ENCODE measurements at places on chromosomes 3 and 15. TPM values are rescaled to one million over a fixed set of nuclear protein-coding genes. Genes with fewer than 3 reads are reported as not detected.

DNA sequence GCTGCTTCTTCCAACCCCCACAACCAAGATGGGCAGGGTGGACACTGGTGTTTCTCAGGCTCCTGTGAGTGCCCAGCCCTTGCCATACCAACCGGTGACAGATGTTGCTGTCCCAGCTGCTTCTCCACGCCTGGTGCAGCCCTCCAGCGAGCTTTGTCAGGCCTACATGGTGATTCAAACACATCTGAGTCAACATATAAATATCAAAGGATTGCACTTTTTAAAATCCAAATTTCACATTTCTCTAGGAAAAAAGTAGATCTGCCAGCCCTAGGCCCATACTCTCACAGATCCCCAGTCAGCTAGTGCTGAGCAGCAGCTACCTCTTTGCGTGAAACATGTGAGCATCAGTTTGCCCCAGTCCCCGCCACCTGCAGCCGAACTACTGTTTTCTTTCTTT, 52.7 kb downstream of the RPN1 start:
- DNase-seq = no peak

DNA sequence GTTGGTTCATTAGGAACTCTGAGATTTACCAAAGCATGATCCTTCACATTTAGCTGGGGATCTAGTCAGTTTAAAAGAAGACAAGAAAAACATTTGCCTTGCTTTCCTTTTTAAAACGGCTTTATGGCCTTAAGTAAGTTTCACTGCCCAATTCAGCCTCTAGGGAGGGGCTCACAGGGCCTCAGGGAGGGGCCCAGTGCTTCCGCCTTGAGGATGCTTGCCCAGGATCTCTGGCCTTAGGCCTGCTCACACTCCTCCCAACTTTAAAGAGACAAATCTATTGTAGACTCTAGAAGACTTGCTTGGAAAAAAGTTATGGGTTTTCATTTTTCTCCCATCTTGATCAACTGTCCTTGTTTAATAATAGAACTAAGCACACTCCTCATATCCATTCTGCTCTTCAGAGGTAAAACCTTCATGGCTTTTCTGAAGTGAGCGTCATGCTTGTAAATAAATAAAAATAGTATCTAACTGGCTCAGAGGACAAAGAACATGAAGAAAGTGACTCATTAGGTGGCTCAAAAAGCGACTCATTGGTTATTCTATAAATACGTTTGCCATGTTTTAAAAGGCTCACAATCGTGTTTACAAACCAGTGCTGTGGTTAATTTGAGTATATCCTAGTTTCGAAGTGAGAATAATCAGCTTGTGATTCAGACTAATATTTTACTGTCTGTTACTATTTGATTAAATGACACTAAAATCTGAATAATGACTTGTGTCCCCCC, 13.7 kb downstream of the PDHB start:
- peak; percentile 42 for DNase-seq

KY gene
- polyA plus RNA-seq = 1.1 TPM

DNA sequence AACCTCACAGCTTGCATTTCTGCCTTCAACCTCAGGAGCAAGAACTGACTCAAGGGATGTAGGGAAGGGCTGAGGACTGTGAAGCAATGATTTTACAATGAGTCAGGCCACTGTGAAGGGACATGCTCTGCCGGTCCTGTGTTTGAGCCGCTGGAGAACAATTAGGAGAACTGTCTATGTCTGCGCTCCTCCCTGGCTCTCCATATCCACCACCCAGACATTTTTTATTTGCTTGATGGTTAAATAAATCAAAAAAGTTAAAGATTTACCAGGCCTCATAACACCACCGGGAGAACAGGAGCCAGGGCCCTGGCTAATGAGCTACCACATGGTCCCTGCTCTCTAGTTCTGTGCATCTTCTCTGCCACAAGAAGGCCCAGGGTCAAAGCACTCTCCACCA, 29.6 kb downstream of the SEC61A1 start:
- DNase-seq = peak; percentile 30

DNA sequence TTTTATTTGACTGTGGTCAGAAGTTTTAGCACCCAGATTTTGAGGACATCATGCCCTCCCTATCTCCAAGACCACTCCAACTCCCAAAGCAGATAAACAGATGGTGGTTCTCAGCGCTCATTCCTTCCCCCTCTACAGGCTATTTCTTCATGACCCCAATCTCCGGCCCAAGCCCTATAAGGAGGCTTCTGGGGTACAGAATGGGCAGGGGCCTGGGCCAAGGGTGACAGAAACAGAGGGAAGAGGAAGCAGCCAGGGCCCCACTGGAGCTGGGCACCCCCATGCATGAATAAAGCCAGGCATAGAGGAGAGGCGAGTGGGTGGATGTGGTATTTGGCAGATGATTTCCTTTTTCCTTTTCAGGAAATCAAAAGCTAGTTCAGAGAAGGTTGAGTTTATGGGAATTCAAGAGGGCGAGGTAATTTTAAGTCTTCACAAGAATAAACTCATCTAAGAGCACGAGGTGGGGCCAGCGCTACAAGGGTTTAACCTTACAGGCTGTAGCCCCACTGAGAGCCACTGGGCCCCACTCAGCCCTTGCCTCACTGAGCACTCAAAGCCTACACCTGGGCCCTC, 104.8 kb upstream of the HERC1 start:
- no peak for DNase-seq

GRCh38 chr15:80264031-80264430, 12.0 kb upstream of the CTXND1 start:
- peak; percentile 31 for DNase-seq

DNA sequence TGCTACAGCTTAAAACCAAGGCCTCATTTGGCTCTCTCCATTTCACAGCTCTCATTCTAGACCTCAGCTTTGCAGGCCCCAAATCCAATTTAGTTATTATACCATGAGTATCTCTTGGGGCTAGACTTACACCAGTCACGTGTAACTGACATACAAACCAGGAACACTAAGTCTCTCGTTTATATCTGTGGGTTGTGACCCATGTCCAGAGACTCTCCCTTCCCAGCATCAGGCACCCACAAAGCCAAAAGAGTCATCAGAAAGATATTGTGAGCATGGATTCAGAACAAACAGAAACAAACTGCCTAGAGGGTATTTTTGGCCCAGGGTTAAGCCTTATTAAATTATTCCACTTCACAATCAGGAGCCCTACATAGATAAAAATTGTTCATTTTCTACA, 5.6 kb upstream of the CCDC13 start:
- DNase-seq = peak; percentile 71

DNA sequence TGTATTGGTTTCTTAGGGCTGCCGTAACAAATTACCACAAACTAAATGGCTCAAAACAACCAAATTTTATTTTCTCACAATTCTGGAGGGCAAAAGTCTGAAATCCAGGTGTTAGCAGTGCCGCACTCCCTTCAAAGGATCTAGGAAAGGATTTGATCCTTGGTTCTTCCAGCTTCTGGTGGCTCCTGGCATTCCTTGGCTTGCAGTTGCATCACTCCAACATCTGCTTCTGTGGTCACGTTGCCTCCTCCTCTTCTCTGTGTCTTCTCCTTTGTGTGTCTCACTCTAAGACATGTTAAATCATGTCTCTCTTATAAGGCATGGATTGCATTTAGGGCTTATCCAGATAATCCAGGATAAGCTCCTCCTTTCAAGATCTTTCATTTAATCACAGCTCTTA, 262.2 kb downstream of the MEX3B start:
- no peak for DNase-seq

HHATL gene
- 17.4 TPM for polyA plus RNA-seq

DNA sequence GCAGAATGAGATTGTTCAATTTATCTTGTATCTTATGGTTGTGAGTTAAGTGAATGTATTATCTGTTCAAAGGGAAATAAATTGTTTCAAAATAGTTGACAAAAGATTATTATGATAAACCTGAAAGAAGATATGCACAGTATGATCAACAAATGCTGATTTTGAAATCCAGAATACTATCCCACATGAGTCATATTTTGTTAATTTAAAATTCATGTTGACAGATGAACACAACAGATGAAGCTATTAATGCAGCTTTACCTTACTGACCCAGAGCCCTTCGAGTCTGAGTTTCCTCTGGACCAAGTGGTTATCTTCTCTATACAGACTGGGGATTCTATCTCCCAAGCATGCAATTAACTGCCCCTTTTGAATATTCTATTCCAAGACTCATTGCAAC, 482.8 kb downstream of the FGF12 start:
- no peak for DNase-seq

FOXP1 gene
- 121 TPM for polyA plus RNA-seq

DNA sequence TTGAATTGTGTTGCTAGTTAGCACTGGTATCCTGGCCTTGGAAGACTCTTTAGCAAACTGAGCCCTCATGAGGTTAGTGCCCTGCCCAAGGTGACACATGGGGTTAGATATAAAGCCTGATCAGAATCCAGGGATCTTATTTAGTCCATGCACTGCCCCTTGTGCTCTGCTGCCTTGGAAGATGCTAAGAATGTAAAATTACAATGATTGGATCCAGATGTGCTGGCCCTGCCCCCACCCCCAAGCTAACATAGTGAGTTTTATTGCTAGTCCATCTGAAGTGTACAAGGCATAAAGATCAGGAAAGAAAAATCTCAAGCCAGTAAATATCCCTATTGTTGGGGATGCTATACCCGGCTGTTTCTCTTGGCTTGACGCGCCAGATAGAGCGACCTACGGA, 248.1 kb upstream of the C2CD4B start:
- DNase-seq = no peak

DNA sequence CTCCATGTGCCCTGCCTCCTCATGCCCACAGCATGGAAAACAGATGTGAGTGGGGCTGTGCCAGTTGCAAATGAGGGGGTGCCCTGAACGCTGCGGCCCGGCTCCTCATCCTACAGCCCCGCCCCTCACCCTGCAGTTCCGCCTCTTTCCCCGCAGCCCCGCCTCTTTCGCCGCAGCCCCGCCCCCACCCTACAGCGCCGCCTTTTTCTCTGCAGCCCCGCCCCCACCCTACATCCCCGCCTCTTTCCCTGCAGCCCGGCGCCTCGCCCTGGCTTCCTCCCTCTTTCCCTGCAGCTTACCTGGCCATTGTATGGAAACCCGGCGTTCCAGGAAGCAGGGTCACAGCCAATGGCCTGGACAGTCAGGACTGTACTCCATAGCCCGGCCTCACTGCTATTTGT, 284.9 kb downstream of the TLE3 start:
- DNase-seq = no peak

NBEAL2 gene
- polyA plus RNA-seq = 7.8 TPM

DNA sequence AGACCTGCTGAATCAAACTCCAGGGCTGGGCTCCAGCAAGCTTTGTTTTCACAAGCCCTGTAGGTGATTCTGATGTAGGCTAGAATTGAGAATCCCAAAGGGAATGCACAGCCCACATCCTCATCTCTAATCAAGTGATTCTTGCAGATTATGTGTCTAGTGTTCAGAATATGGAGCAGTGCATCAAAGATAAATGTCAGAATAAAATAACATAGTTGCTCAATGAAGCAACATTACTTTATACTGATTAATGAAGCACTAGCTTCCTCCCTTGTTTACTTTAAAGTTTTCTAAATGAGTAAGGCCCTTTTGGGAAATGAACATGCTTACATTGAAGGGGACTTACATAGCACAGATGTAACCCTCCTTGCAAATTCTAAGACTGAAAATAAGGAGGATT, 39.2 kb downstream of the NUP210 start:
- DNase-seq = no peak

GRCh38 chr3:73791356-73791755, 166.6 kb upstream of the PDZRN3 start:
- DNase-seq = peak; percentile 34

GRCh38 chr3:10247679-10248183, 528 bp upstream of the TATDN2 start:
- no peak for DNase-seq

- no peak for DNase-seq
Measured at GRCh38 chr15:27821273-27821672, 277.8 kb downstream of the OCA2 start.

GRCh38 chr3:72188536-72188935, 403.6 kb upstream of the PROK2 start:
- DNase-seq = no peak

GRCh38 chr3:24763393-24763792, 268.7 kb upstream of the THRB start:
- no peak for DNase-seq

DNA sequence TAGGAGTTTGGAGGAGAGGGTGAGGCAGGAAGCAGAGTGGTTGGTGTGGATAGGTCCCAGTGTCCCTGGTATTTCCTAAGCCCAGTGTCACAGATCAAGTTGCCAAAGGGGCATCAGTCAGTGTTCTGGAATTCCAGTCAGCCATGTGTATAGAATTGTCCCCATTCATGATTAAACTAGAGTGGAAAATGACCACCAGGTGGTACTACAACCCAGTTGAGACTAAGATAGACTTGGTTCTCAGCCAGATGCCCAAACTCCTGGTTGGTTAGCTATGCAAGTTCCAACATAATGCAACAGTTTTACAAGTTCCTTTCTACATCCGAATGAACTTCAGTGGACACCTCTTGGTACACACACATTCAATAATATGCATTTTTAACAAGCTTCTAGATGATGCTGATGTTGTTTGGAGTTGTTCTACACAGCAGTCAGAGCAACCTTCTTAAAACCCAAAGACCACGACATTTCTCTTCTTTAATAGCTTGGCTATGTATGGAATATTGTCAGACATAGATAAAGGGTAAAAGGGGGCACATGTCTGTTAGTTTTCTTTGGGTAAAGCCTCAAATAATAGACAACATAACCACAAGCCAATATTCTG, 8.4 kb upstream of the ATR start:
- peak; percentile 85 for DNase-seq

- peak; percentile 82 for DNase-seq
Measured at GRCh38 chr15:98850961-98851572, 156.5 kb downstream of the PGPEP1L start.

GRCh38 chr15:46344915-46345314, 710.1 kb downstream of the SQOR start:
- DNase-seq = no peak
